ENCODE measurements at places on chromosomes 13 and 19.

DNA sequence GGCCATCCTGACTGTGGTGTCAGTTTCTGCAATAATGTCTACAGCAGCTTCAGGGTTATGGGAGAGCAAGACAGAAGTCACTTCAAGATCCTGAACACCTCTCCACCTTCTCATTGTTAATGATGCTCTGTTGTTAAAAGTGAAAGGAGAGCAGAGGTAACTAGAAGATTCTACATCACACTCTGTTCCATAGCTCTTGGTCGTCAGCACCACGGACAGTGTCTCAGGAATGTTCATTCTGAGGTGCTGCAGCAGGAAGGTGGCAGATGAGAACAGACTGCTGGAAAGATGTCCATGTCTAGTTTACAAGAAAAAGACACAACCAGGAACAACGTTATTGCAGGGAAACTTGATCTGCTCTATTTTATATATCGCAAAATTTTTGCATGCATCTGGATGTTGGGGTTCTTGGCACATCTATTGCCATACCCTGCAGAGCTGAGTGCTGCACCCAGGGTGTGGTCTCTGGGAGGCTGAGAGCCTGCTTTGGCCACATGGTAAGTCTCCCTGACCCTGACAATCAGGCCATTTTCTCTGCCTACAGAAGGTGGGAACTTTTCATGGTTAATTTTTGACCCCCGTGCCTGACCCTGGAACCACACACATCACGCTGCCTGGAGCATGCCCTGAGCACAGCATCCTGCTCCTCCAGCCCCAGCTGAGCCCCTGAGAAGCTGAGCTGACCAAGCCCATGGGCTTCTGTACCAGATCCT, 12.7 kb downstream of the CEACAM21 start:
- no peak for DNase-seq

DNA sequence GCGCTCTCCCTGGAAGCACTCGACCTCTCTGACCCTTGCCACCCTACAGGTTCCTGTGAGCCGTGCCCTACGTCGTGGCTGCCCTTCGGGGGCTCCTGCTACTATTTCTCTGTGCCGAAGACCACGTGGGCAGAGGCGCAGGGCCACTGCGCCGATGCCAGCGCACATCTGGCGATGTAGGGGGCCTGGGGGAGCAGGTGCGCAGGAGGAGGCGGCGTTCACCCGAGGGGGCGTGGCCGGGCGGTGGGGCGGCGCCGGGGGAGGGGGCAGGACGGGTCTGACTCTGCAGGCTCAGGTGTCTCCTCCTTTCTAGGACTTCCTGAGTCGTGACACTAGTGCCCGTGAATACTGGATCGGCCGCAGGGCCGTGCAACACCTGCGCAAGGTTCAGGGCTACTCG, 26.4 kb downstream of the CLEC4M start:
- no peak for DNase-seq

DNA sequence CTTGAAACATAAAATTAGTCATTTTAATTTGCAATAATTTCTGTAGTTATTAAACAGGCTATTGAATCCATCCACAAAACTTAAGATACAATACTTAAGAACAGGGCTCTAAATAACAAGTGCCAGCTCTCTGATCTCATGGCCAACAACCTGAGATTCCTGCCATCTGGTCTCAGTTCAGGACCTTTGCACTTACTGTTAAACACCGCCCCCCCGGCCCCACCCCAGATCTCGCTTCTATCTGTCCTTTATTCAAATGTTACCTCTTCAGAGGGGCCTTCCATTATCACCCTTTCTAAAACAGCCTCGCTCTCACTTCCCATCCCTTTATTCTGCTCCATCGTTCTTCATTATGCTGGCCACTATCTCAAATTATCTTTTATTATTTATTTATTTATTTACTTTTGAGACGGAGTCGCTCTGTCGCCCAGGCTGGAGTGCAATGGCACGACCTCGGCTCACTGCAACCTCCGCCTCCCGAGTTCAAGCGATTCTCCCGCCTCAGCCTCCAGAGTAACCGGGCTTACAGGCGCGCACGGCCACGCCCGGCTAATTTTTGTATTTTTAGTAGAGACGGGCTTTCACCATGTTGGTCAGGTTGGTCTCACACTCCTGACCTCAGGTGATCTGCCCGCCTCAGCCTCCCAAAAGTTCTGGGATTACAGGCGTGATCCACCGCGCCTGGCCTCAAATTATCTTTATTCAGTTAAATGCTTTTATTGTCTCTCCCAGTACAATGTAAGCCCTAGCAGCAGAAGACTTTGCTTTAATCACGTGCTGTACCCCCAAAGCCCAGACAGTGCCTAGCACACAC, 838 bp upstream of the SNRNP70 start:
- DNase-seq: no peak

GRCh38 chr13:81683521-81683920, 1342.6 kb upstream of the SPRY2 start:
- no peak for DNase-seq

DNA sequence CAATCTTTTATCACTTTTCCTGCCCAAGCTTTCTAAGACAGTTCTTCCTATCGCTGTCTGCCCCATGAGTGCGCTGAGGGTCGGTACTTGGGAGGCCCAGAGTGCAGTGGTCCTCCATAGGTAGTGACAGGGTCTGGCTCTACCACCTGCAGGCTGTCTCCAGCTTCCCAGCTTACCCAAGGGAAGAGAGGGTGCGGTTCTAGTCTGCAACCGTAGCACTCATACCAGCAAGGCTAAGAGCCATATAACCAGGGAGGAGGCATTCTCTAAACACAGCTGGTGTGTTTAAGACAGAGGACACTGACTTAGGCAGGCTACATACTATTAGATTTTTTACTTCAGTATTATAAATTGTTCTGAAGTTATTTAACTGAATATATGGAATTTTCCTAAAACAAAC, 8.2 kb downstream of the PROZ start:
- no peak for DNase-seq

DNA sequence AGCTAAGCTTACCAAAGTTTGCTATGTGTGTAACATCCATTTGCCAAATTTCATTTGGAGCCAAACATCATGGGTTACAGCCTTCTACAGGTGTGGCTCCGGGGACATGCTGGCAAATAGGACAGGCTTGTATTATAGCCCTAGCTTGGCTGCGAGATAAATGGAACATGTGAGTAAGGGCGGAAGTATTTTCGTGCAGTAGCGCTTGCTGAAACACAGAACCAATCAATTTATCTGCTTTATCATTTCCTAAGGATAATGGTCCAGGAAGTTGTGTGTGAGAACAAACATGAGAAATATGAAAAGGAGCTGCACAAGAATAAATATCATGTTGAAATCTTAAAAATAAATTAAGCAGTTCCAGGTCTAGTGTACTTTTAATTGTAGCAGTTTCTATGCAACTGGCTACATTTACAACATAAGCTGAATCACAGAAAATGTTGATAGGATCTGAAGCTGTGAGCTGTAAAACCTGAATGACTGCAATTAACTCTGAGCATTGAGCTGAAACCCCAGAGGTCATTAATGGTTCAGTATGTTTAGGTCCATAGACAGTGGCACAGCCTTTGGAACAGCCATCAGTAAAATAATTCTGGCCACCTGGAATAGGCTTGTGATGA, 22.2 kb upstream of the ZNF100 start:
- DNase-seq: peak; percentile 7

GRCh38 chr13:40563350-40564125, 102.9 kb downstream of the FOXO1 start:
- DNase-seq: no peak

GRCh38 chr19:46812977-46813838, 24.8 kb upstream of the SLC1A5 start:
- no peak for DNase-seq

- peak; percentile 60 for DNase-seq
Measured at GRCh38 chr13:97221989-97222700, at the start of gene MBNL2. TSS of gene MBNL2 (plus strand) at chr13:97222333. CDS start at chr13:97276236, 53,903 bp downstream.

GRCh38 chr13:106299621-106300020, 235.8 kb downstream of the EFNB2 start:
- no peak for DNase-seq

DNA sequence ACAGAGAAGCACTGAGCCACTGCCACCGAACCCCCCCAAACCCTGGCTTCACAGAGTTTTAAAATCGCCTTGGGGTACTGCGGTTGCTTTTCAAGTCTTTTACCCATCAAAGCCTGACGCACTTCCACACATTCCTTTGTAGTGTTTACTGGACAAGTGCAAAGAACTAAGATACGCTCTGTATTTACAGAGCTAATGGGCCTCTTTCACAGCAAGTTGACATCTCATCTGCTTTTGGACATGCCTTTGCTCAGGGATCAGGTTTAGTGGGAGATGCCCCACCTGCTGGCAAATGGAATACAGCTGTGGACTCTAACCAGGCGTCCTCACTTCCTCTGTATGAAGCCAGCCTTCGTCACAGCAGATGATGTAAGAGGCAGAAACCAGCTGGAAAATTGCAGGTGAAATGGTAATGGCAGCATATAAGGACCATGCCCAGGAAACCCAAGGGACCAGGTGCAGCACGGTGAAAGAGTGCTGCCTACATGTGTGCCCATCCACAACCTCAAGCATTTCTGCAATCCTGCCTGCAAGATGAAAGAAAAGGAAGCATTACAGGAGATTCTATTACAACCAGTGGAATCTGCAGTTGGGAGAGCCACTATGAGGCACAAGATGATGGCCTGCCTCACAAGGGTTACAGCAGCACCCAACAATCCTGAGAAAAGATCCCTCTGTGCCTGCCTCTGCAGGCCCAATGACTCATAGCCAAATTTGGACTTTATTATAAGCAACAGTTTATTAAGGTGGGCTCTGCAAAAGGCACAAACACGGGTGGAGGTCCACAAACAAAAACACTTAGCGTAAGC, 34.7 kb downstream of the BRD4 start:
- peak; percentile 46 for DNase-seq

DNA sequence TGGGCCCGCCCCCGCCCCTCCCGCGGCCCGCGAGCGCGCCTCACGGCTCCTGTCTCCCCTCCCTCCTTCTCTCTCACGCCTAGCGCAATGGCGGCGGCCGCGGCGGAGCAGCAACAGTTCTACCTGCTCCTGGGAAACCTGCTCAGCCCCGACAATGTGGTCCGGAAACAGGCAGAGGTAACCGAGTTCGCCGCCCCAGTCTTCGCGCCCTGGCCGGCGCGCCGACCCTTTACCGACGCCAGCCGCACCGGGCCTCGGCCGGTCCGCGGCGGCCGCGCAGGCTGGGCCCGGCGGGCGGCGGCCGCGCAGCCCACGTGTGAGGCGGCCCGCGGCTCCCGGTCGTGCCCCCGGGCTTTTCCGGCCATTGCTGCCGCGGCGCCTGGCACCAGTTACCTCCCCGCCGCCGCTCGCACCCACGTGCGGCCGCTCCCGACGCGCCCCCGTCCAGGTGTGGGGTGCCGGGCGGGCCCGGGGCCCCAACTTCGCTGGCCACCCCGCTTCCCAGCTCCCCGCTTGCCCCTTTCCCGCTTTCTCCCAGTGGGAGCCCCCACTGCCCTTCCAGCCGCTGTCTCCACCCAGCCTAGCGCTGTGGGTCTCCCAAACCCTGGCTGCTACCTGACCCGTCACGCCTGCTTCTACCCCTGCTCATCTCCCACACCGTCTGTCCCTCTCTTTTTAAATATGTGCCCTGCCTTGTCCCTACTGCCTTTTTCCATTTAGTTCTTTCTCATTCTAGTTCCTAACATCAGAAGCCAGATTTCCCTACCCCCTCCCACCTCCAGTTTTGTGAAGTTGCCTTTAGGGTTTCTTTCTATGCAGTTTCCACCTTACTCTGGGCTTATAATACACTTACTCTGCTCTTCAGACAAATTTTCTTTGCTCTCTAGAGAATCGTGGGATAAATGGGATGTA, 23.4 kb downstream of the IPO5 start:
- no peak for DNase-seq

GRCh38 chr13:83150616-83151307, 731.5 kb downstream of the SLITRK1 start:
- DNase-seq: no peak

DNA sequence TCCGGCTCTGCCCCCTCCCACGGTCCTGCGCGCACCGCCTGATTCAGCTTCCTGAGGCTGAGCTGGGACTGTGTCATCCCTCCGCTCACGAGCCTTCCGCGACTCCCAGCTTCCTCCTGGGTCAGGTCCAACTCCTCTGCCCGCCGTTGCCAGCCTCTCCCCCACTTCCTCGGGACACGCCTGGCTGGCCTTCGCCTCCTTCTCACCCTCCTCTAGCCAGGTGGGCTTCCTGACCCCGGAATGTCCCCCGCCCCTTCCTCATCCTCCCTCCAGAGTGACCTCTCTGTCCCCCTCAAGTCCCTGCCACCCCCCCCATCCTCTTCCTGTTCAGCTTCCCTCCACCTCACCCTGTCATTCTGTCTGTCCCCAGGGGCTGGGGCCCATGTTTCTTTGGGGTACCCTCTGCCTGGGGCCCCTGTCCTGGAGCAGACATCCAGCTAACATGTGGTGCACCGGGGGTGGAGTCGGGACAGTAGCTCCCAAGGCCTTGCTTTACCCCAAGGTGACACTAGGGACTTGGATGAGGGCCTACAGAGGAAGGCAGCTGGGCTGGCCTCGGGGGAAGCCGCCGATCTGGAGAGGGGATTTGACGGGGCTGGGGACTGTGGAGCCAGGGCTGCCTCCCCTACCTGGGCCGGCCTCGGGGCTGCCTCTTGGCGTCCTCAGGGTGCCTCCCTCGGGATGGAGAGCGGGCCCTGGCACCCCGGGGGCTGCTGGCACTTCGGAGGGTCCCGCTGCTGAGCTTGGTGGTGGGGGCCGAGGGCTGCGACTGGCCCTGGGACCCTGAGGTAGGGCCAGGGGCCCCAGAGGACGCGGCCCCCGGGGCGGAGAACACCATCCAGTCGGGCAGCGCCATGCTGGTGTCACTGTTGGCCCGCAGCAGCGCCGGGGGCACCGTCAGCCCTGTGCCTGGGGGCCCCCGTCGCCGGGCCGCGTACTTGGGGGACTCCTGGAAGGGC, 16.5 kb downstream of the SHANK1 start:
- DNase-seq: no peak

GRCh38 chr13:89783221-89783755, 1564.2 kb upstream of the MIR17HG start:
- DNase-seq: no peak

- no peak for DNase-seq
Measured at GRCh38 chr13:40478775-40479174, 187.7 kb downstream of the FOXO1 start.

DNA sequence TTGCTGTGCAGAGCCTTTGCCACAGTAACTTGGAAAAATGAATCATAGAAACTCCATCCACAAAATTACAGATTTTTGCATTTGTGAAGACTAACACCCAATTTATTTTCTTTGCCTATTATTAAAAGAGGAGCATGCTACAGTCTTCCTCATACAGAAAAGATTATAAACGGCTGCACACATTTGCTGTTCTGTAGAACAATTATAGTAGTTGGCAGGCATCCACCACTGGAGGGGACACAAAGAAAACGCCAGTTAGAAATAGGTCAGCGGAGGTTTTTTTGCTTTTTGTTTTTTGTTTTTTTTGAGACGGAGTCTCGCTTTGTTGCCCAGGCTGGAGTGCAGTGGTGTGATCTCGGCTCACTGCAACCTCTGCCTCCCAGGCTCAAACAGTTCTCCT, 51.6 kb downstream of the SACS start:
- no peak for DNase-seq

DNA sequence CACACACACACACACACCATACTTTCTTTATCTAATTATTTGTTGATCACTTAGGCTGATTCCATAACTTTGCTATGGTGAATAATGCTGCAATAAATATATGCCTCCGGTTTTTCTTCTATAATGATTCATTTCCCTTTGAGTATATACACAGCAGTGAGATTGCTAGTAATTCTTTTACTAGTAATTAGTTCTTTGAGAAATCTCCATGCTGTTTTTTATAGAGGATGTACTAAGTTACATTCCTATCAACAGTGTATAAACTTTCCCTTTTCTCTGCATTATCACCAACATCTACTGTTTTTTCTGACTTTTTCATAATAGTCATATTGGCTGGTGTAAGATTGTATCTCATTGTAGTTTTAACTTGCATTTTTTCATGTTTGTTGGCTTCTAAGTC, 1405.1 kb downstream of the PCDH9 start:
- no peak for DNase-seq
